Anterior cingulate cortex (tissue), 58 donors: ENCODE measurements at places on chromosomes 6 and 20.

DNA sequence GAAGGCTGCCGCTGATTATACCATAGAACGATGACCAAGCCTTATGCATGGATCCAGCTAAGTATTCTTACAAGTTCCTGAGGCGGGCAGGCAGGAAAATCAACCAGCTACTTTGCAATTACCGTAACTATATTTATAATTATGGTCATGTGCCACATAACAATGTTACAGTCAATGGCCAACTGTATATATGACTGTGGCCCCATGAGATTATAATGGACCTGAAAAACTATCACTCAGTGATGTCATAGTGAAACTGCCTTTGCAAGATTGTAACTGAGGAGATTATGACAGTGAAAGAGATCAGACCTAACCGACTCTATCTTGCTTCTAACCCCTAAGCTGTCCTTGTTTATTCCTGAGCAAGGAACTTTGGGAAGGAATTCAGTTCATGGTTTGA lies 33.1 kb upstream of the FAM135A start:
- no peak for DNase-seq

DNA sequence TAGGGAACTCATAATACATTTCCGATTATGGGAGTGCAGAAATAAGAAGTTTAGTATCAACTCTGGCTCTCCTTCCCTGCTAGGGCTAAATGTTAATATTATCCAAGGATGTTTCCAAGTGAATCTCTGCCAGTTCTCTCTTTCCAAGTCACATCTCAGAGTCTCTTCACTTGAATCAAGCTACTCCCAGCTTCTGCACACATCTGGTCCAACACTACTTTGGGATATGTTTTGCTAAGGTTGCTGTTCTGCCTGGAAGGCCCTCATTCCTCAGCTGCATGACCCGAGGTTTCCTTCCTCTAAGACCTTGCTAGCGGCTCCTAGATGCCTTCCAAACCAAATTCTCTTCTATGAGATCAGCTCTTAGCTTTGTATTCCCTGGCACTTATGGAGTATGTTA lies 331.8 kb downstream of the GJA1 start:
- DNase-seq: no peak

DNA sequence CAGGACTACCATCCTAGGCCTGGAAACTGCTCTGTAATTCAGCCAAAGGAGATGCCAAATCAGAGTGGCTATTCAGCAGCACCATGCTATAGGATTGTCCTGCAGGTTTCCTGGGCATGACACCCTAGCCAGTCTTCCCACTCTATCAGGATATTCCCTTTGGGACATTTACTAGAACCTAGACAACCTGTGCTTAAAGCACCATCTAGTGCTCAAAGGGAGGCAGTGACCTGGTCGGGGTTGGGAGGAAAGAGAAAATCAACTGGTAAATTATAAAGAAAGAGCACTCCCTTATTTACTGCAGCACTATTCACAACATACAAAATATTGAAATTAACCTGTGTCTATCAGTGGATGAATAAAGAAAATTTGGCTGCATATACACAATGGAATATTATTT lies 67.2 kb upstream of the SMLR1 start:
- DNase-seq: no peak

DNA sequence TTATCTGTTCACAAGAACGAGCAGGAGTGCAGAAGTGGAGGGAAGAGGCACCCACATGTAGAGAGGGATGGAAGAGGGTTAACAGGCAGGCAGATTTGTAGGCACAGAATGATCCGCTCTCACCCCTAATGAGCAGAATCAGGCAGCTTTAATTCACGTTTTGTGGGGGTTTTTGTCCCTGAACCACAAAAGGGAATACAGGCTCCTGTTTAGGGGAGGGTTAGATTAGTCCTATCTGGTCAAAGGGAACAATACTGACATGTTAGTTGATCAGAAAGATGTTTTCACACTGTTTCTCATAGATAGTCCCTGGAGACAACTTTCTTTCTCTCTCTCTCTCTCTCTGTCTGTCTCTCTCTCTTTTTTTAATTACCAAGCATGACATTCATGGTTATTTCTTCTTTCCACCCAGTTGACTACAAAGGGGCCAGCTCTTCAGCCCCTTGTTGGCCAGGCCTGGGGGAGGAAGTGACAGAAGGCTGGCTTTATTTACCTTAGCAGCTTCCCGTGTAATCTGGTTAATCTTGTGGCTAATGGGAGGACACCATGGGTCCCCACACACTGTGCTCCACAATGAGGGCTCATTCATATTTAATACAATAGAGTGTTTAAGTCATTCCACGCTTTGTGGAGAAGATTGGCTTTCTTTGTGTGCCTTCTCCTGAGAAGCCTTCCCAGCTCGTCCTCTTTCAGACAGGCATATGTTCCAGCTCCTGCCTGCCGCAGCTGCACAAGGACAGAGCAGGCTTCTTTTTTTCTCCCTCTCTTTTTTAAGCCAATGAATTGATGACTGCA lies 958.8 kb downstream of the TFAP2A start:
- DNase-seq: no peak

DNA sequence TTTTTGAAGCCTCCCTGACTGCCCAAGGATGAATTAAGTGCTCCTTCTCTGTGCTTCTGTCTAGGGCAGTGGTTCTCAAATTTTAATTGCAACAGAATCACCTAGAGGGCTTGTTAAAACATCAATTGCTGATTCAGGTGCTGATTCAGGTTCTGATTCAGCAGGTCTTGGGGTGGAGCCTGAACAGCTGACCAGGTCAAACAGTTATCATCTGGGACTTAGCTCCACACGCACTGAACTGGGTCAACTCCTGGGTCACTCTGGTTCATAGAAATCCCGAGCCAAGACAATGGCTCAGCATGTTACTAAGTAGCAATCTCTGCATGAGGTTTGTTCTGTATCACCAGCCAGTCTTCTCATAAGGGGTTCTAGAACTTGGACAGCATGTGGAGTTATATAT lies 192.3 kb downstream of the GJA1 start:
- no peak for DNase-seq

DNA sequence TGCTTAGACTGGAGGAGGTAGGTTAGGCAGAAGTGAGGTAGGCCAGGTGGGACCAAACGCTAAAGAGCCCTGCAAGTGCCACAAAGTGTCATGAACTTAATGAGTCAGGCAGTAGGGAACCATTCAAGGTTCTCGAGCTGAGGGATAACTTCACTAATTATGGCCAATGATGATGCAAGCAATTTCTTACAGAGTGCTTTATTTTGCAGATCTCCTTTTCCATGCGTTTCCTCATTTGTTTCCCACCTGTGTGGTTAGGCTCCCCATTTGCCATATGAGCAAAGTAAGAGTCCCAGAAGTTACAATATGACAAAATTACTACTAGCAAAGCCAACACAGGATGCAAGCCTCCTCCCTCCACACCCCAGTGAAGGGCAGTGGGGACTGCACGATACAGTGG lies 36.5 kb upstream of the PSMF1 start:
- DNase-seq: no peak

GRCh38 chr6:3309391-3310050 lies 50.8 kb downstream of the PSMG4 start:
- DNase-seq: no peak

GRCh38 chr6:166608774-166609173 lies 18.3 kb downstream of the RPS6KA2 start:
- no peak for DNase-seq

DNA sequence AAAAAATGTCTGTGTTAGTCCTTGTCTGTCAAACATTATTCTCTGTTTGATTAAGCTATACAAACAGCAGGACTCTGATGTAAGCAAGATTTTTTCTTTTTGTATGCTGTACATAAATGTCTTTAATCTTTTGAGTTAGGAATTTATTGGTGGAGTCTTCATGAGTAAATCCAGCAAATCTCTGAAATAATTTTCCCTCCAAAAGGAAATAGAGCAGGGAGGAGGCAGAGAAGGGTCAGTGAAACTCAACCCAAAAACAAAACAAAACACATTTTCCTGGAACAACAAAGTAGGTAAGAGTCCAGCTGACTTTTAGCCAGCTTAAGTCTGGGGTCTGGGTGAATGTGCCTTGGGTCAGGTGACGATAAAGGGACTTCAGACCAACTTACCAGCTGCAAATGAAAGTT lies 113.7 kb downstream of the FOXA2 start:
- no peak for DNase-seq

- no peak for DNase-seq
These were observed 9.6 kb downstream of the BTNL2 start for GRCh38 chr6:32397252-32397920.

GRCh38 chr6:116217069-116217468 lies 36.8 kb downstream of the TSPYL4 start:
- DNase-seq: no peak

DNA sequence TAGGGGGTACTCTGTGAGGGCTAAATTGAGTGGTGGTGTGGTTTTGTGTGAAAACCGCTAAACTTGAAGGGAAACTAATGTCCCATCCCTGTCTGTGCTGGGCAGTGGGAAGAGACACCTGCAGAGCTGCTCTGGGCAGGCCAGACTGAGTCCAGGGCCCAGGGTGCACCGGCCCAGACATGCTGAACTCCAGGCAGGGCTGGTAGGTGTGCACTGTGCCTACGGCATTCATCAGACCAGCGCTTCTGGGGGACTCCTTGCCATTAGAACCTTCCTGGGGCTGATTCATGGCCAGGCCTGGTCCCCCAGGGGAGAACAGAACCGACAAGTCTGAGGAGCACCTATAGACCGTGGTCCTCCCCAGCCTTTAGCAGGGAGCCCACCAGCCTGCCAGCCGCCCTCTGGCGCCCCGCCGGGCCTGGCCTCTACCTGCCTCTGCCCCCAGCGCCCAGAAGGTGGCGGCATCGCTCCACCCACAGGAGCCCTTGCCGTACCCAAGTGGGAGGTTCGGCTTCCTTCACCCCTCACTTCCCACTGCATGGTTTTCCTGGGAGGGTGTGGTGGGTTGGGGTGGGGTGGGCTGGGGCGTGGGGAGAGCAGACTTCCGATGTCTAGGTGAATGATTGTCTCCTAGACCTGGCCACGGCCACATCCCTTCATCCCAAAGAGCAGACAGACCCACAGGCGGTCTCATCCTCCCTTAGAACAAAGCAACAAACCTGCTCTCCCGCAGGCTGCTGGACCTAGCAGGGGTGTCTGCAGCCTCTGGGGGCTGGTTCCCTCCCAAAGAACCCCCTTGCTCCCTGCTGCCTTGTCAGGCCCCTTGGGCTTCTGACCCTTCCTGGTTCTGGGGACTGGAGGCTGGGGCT lies 15.5 kb downstream of the CCDC167 start:
- no peak for DNase-seq

DNA sequence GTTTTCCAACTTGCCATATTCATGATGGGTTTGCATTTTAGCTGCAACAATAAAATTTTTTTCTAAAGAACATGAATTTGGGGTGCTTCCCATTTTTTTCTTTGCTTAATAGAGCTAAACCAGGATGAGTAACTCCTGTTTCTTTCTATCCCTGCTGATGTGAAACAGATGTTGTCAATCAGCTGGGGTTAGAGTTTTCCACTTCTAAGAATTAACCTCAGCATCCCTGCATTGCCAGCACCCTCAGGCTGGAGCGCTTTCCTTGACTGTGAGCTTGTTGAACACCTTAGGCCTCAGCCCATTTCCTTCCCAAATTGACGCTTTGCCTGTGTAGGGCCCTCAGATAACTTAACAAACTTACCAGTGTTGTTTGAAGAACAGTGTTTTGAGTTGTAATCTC lies 74.5 kb downstream of the PTPN1 start:
- DNase-seq: no peak

GRCh38 chr6:41729624-41730023 lies 5.8 kb downstream of the TFEB start:
- DNase-seq: no peak

GRCh38 chr6:24933868-24934401 lies 1.8 kb downstream of the RIPOR2 start:
- no peak for DNase-seq

- DNase-seq: no peak
These were observed 668 bp upstream of the RPP40 start for GRCh38 chr6:5004373-5005037.

DNA sequence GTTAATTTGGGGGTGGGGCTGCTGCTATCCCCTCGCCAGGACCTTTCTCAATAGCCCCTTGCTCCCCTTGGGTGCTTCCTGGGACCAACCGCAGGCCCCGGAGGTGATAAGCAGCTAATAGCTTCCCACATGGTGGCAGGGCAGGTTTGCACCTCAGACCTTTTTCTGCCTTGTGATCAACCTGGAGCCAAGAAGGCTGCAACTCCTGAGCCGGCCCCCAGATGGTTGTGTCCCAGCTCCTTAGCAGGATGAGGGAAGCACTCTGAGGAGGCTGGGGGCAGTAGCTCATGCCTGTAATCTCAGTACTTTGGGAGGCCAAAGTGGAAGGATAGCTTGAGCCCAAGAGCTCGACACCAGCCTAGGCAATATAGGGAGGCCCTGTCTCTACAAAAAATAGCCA lies 85.5 kb downstream of the BMP7 start:
- DNase-seq: no peak

GRCh38 chr6:24646771-24647170 lies 780 bp upstream of the KIAA0319 start:
- DNase-seq: no peak

DNA sequence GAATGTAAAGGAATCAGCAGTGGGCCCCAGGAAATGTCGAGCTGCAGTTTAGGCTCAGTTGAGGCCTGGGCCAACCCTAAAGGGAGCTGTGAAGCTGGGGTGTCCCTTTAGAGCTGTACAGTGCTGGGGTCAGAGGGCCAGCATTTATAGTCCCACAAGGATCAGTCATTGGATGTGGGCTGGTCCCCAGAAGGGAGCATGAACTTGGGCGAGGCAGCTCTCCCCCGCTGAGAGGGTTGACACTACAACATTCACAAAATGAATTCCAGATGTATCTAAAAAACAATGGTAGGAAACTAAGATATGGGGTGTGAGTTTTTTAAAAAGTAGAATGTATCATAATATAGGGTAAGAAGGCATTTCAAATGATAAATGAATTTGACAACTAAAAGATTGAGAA lies 29.7 kb upstream of the TMX4 start:
- no peak for DNase-seq

DNA sequence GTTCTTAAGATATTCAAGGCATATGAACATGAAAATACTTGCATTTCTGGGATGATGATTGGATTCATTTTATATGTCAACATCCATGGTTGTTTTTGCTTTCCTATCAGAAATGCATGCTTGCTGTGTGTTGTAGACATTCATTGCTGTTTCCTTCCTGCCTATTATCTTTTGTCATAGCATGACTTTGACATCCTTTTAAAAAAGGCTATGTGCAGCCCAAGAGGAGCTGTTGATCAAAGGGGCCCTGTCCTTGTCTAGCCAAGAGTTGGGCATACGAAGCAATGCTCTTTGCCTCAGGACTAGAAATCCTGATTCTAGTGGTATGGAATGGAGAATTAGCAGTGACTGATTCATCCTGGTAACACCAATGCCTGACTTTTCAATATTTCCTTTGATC lies 143.1 kb downstream of the RNF144B start:
- DNase-seq: no peak

DNA sequence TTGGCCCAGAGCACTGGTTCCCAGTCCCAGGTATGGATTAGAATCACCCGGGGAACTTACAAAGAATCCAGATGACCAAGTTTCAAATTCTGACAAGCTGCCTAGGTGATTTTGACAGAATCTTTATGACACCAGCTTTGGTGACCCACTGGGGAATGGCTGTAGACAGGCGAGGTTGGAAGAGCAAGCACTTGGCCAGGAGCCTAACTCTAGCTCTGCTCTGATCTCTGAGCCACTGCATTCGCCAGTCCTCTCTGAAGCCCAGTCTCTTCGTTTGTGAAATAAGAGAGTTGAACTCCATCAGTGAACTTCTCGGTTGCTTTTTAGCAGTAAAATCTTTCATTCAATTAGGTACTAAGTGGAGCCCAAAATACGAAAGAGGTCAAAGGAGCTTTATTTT lies 161.2 kb downstream of the VEGFA start:
- no peak for DNase-seq

GRCh38 chr20:57061051-57061900 lies 205.2 kb downstream of the BMP7 start:
- peak; percentile 25 for DNase-seq

GRCh38 chr6:89611666-89612065 lies 26.9 kb downstream of the LYRM2 start:
- no peak for DNase-seq
